ENCODE measurements at places on chromosomes 5 and 9.

- DNase-seq = no peak
Observed at GRCh38 chr9:14343261-14344031, 29.5 kb upstream of the NFIB start.

DNA sequence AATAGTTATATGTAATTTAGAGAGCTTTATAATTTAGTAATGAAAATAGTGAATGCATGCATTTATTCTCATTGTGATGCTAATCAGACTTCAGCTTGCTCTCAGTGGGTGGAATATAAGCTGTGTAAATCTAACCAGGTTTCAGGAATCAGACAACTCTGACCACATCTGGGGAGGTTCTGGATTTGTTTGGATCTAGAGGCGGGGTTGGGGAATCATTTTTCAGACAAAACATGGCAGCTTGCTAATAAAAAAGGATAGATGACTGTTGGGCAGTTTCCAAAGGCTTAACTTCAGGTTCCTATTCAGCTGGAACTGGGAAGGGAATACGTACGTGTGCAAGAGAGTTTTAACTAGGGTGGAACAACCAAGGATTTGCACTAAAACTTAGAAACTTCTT is 43.2 kb upstream of the MAMDC2 start:
- DNase-seq = no peak

DNA sequence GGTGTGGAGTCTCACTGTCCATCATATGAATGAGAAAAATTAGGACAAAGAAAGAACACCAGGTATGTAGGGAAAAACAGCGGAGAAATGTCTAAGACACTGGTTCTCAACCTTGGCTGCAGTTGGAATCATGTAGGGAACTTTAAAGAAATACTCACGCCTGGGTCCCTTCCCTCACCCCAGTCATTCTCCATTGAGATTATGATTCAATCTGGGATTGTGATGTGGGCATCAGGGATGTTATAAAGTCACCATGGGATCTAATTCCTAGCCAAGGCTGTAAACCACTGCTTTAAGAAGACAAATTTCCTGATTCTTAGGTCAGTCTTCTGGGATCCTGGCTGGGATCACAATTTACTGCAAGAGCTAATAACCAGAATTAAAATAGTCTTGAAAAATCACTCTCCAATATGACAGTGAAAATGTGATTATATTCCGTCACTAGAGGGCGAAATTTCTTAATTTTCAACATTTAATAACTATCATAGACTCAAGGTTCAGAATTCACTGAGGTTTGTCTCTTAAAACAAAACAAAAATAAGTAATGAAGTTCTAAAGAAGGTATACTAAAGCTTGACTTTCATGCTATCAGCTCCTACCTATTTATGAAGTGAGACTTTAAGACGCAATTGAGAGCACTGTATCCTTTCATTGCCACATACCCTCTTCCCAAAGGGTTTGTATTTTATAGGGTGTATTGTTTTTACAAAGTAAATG is 60.5 kb downstream of the GLDC start:
- peak; percentile 37 for DNase-seq

DNA sequence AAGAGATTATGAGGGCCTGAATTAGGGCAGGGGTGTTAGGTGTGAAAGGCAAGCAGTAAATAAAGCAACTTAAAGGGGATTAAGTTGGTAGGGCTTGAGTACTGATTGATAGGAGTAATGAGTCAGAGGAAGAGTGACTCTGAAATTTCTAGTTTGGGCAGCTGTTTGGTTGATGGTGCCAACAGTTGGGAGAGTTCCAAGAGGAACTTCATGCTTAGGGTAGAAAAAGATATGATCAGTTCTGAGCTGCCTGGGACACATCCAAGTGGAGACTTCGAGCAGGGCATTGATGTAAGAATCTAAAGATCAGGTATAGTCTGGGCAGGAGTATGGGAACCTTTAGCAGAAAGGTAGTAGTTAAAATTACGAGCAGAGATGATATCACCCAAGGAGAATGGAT is 10.2 kb downstream of the MAMDC2 start:
- no peak for DNase-seq

GRCh38 chr9:12652973-12653372 is 40.2 kb upstream of the TYRP1 start:
- DNase-seq = no peak

DNA sequence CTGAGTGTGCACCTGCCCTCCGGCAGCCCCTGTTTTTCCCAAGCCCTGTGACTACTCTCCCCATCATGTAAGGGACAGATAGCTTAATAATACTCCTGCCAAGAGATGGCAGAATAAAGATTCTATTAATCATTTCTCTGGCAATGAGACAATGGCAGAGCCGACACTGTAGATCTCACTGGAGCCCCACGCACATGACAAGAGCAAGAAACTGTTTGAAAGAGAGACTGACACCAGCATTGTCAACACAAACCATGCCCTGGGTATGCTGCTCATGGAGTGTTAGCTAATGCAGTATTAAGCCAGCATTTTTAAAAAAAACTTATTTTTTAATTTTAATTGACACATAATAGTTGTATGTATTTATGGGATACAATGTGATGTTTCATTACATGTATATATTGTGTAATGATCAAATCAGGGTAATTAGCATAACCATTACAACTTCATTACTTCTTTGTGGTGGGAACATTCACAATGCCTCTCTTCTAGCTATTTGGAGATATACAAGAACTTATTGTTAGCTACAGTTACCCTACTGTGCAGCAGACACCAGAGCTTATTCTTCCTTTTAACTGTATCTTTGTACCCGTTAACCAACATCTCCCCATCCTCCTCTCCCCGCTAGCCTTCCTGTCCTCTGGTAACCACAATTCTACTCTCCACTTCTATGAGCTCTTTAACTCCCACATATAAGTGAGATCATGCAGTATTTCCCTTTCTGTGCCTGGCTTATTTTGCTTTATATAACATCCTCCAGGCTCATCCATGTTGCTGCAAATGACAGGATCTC is 31.5 kb upstream of the SEMA4D start:
- no peak for DNase-seq

DNA sequence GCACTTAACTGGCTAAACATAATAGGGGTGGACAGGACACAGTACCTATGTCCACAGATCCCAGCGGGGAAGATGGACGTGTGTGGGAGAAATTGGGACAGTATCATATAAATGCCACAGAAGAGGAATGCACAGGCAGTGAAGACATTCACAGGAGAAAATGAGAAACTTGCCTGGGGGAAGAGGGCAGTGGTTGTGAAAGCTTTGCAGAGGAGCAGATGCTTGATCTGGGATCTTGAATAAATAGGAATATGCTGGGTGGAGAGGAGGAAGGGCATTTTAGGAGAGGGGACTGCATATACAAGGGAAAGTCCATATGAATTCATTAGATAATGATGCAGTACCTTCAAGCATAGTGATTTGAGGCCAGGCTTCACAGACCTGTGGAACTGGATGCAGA is 13.6 kb downstream of the TMEM268 start:
- DNase-seq = no peak

DNA sequence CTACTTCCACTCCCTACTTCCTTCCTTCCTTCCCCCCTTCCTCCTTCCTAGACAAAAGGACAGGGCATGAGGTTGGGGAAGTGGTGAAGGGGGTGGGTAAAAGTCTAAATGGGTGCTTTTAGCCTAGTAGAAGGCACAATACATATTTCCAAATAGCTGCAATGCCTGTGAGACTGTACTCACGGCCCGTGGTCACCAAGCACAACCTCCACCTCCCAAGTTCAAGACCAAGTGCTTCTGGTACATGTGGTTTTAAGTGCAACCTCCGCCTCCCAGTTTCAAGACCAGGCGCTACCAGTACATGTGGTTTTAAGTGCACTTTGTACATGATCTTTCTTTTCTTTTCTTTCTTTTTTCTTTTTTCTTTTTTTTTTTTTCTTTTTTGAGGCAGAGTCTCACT is 14.5 kb upstream of the NTNG2 start:
- DNase-seq = no peak

GRCh38 chr9:119086590-119086989 is 282.6 kb downstream of the BRINP1 start:
- no peak for DNase-seq

GRCh38 chr5:157961896-157962590 is 103.1 kb upstream of the CLINT1 start:
- DNase-seq = no peak

GRCh38 chr9:127263664-127264063 is 910 bp upstream of the GARNL3 start:
- DNase-seq = no peak

DNA sequence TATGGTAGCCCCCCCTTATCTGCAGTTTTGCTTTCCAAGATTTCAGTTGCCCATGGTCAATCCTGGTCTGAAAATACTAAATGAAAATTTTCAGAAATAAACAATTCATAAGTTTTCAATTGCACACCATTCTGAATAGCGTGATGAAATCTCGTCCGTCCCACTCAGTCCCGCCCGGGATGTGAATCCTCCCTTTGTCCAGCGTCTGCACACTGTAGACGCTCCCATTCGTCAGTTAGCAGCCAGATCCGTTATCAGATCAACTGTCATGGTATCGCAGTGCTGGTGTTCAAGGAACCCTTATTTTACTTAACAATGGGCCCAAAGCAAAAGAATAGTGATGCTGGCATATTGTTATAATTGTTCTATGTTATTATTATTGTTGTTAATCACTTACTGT is 98.6 kb downstream of the TMEM215 start:
- DNase-seq = no peak

DNA sequence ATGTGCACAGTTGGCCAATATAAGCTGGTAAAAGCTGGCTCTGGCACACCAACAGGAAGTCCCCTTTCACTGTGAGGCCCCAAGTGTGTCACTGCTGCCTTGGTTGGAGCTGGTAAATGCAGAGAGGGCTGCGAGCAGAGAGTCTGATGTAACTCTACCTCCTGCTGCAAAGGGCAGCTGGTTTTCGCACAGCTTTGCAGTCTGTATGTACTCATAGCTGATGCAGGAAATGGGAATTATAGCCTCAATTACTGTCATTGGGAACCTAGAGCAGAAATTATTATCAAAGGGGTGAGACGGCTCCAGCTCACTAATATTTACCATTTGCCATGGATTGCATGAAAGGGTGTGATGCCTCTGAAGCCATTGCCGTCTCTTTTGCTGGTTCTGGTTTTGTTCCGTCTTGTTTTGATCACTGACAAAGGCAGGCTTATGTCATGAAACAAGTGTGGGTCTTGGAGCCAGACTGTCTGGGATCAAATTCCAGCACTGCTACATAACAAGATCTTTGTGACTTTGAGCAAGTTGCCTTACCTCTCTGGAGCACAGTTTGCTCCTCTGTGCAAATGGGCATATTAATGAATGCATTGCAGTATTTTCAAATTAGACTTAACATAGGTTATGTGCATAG is 124.3 kb upstream of the SLC25A48 start:
- no peak for DNase-seq

- DNase-seq = no peak
Observed at GRCh38 chr5:3217771-3218495, 377.7 kb upstream of the IRX1 start.

DNA sequence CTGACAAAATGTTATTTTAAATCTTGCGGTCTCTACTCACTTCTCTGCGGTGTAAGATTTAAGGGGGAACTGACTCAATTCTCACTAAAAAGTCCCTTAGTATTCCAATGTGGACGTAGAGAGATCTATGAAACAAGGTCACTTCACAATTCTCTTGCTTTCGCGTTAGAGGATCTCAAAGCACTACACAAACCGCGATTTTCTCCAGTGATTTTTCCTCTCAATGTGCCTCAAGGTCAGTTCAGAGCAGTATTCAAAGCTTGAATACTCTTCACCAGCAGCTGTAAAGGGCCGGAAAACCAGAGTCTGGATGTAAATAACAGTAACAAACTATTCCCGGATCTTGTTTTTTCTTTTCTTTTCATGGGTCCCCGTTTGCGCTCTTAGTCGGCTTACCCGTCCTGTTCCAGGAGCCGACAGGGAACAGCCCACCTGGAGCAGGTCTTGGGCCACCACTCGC is 128.2 kb downstream of the TMEM161B start:
- DNase-seq = no peak

GRCh38 chr9:124388275-124389048 is 26.8 kb downstream of the PSMB7 start:
- no peak for DNase-seq

- DNase-seq = no peak
Observed at GRCh38 chr5:172140120-172140519, 47.9 kb downstream of the STK10 start.

GRCh38 chr9:128689820-128690683 is 1.0 kb downstream of the SET start:
- peak; percentile 46 for DNase-seq

DNA sequence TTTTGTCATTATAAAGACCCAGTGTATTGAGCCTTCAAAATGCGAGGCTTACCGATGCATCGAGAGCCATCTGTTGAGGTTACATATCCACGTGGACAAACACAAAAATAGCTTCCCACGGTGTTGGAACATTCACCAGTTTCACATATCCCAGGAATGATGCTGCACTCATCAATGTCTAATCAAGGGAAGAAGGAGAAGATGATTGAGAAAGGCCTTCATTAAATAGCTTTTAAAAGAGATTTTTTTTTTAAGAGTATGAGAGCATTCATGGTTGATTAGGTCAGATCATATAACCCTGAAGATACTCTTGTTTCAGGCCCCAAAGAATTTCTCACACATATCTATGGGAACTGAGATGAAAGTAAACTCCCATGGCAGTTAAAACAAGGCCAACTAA is 129.4 kb downstream of the FBN2 start:
- DNase-seq = peak; percentile 72

DNA sequence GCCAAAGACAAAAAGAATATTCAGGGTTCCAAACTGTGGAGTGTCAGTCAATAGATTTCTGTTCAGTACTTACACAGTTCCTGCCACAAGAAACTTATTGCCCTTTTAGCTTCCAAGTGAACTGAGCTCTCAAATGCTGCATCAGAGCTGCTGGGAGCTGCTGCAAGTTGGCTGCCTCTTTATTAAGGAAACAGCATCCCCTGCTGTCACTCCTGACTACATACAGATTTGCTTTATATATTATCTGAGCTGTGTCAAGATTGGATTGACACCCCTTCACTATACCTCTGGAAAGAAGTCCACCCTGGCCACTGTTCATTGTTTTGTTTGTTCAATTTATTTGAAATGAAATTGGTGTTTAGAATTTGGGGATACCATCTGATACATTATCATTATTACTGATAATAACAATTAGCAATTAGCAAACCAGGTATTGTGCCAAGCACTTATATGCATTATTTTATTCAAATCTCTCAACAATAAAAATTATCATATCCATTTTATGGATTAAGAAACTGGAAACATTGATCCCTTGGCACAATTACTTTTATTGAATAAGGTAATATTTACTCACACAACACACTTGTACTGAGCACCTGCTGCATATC is 16.4 kb upstream of the C5orf58 start:
- DNase-seq = peak; percentile 70

DNA sequence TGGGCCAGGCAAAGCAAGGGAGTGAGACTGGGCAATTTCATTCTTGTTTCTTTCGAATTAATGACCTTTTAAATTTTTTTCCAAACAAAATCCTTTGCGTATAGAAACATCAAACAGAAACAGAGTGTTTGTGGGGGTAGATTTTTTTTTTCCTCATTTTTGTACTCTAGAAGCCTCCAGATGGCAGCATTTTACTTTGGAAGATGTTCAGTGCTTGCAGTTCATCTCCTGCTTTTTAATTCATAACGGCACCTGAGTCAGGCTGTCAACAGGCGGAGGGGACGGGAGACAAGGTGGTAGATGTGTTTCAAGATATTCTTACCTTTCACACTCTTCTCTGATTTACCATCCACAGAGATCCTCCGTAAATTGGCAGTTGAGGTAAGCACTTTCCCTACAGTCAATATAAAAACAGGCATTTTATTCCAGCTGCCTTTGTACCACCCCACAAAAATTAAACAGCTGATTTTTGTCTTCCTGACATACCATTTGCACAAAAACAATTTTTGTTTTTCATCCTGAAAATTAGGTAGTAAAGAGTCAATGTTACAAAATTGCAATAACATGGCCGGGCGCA is 99.5 kb upstream of the FBXL17 start:
- DNase-seq = peak; percentile 26

- peak; percentile 53 for DNase-seq
Observed at GRCh38 chr9:3858961-3859360, 333.2 kb upstream of the RFX3 start.
